ENCODE measurements at places on chromosomes 7 and 10.

DNA sequence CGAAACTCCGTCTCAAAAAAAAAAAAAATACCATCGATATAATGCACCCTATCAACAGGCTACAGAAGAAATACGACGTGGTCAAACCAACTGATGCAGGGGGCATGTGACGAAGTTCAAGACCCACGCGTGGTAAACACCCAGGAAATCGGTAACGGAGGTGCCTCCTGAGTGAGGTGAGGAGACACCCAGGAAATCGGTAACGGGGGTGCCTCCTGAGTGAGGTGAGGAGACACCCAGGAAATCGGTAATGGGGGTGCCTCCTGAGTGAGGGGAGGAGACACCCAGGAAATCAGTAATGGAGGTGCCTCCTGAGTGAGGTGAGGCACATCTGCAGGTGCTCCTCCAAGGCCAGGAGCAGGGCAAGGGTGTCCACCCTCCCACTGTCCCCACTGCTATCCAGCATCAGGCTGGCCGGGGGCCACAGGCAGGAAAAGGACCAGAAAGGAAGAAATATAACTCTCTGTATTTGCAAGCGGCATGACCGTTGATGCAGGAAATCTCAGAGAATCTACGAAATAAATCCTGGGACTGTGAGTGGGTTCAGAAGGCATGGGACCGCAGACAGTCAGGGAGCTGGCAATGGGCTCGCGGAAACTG, 10.7 kb upstream of the GPR146 start:
- no peak for DNase-seq

DNA sequence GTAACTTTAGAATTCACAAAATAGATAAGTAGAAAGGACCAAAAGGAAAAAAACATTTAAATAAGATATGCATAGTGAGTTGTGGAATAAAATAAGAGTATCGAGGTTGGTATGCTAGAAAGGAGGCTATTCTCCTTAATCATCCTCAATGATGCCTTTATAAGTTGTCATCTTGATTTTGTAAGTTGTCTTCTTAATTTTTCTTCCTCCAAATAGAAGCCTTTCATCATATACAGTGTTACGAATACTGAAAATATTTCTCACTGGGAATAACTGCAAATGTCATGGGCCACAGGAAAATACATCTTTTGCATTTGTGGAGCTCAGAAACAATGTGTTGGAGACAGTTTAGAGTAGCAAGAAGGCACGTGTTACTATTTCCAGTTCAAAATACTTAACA, 31.5 kb upstream of the PRTFDC1 start:
- no peak for DNase-seq

GRCh38 chr7:143504215-143504936, 26.7 kb downstream of the TAS2R41 start:
- DNase-seq: no peak

DNA sequence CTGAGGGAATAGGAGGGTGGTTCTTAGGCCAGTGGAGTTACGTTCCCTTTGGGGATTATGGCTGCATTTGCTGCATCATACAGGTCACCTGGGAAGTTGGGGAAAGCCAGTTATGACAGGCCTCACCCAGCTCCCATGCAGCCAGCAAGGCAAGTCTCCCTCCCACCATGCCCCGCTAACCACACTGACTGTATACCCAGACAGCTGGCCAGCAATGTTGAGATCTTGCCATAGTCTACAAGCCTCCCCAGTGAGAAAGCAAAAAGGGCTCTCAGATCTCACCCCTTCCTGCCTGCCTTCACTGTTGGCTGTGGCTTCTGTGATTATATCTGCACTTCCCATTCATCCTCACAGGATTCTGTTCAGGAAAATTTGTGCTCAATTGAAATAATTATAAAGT, 133.3 kb upstream of the HGF start:
- no peak for DNase-seq

GRCh38 chr7:20441991-20442441, 111.3 kb downstream of the ITGB8 start:
- DNase-seq: no peak

DNA sequence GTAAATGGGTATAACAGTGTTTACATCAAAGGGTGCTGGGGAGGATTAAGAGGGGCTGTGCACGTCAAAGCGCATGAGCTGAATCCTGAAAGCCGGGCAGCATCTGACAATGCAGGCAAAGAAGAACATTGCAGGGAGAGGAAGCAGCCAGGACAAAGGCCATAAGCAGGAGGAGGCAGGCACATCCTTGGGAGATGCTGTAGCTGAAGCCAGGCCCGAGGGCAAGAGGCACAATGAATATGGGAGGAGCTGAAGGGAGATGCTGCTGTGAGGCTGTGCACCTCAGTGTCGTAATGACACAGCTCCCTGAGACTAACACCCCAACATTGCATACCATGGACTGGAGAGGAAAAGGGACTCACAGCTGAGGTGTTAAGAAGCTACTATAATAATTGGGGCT, 129.2 kb downstream of the BTAF1 start:
- no peak for DNase-seq

- no peak for DNase-seq
Measured at GRCh38 chr10:71075086-71075758, 137.1 kb upstream of the UNC5B start.

GRCh38 chr7:106870983-106871410, 5.9 kb downstream of the PIK3CG start:
- no peak for DNase-seq

GRCh38 chr10:71933651-71934050, 30.5 kb upstream of the CHST3 start:
- no peak for DNase-seq

DNA sequence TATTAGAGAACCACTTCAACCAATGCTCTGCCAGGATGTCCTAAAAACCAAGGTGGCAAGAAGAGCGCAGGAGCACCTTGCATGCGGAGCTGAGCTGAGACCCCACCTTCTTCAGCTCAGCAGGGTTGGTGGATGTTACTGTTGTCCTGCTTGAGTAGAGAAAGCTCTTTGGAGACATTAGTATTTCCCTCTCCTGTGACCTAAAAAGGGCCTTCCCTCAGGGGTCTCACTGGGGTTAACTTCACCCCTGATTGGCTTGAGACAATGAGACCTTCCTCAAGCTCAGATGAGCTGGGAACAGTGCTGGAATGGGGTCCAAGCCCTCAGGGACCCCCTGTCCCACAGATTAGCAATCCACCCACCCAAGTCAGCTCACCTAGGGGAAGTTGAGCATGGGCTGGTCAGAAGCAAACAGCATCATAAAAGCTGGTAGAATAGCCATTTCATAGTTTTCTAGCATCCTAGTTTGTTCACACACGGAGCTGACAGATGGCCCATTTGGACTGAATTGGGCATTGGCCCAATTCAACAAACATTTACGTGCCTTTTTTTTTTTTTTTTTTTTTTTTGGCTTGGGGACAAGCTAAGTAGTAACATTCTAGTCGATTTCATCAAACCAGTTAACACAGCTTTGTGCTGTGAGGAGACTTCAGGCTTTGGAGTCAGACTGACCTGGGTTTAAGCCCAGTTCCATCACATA, 100.6 kb upstream of the HABP2 start:
- DNase-seq: no peak

- DNase-seq: no peak
Measured at GRCh38 chr10:89115876-89116627, 91.1 kb downstream of the CH25H start.

- DNase-seq: no peak
Measured at GRCh38 chr10:18406136-18406535, 245.3 kb downstream of the NSUN6 start.

DNA sequence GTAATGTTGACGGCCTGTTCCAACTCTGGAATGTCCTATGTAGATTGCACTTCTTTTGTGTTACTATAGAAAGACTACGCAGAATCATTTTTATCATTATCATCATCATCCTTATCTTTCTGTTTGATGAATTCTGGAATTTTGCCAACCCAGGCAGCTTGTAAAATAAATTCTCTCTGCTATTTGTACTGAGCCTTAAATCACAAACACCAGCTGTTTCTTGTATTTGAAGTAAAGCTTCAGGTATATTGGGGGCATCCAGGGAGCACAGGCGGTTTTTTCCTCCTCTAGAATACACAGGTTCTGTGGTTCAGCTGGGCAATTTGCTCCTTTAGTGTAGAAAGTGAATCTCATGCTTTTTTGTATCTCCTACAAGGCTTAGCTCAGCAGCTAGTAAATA, 14.9 kb upstream of the CPA5 start:
- DNase-seq: no peak

GRCh38 chr7:98713165-98713810, 96.2 kb downstream of the NPTX2 start:
- DNase-seq: no peak

GRCh38 chr10:131015271-131015670, 296.2 kb downstream of the TCERG1L start:
- DNase-seq: no peak

- DNase-seq: no peak
Measured at GRCh38 chr7:111108000-111108399, 17.1 kb downstream of the LRRN3 start.

DNA sequence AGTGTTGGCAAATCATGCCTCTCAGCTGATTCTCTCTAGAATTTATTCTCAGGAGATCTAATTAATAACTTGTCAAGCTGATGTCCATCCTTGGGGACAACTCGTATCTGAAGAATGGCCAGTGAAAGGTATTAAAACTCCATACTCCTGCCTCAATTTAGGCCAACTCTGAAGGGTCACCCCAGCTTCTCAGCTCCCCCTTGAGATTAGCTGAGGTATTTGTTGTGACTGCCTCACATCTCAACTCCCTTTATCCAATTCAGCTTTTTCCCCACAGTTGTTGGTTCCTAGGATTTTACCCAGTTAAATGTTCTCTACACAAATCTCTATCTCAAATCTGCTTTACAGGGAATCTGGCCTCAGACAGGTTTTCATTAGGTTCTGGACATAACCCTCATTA, 182.4 kb downstream of the MALRD1 start:
- no peak for DNase-seq

- no peak for DNase-seq
Measured at GRCh38 chr10:106612381-106612780, 552.1 kb downstream of the SORCS1 start.

- no peak for DNase-seq
Measured at GRCh38 chr10:83921984-83922860, 217.1 kb upstream of the GHITM start.

DNA sequence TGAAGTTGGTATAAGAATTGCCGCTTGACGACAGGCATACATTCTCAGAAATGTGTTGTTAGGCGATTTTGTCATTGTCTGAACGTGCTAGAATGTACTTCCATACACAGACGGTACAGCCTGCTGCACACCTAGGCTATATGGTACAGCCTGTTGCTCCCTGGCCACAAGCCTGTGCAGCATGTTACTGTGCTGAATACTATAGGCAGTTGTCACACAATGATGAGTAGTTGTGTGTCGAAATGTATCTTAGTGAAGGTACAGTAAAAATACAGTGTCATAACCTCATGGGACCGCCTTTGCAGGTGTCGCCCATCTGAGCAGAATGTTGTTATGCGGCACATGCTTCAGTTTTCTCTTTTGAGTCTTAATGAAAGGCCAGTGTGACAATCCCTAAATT, 66.5 kb downstream of the SHH start:
- no peak for DNase-seq

GRCh38 chr7:91280185-91280584, 16.0 kb downstream of the FZD1 start:
- DNase-seq: no peak

DNA sequence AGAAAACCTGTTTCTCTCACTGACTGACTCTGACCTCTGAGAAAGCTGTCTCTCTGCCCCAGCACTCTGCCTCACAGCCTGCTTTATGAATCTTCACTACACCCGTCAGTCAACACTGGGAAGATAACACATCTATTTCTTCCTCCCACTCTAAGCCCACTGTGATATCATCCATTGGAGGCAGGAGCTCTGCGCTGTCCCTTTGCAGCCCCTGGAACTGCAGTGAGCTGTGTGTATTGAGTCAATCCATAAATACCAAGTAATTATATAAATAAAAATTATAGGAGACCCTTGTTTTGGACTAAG, 17.2 kb upstream of the FXYD4 start:
- no peak for DNase-seq

DNA sequence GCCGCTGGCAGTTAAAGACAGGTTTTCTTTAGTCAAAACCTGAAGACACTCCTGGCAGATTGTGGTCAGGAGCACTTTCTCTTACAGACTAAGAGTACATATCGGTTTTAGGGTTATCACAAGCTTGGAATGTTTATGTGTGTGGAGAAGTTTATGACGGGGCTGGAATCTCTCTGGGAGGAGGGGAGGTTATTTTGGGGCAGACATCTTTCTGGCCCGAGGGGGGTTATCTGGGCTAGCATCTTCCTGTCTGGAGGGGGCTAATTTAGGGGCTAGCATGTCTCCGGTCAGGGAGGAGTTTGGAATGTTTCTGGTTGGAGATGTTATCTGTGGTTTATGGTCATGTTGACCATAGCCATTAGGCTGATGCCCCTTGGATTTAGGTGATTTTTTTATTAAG, 141.2 kb upstream of the KIF5B start:
- DNase-seq: no peak

GRCh38 chr7:1951159-1951536, 281.1 kb downstream of the ELFN1 start:
- DNase-seq: no peak

DNA sequence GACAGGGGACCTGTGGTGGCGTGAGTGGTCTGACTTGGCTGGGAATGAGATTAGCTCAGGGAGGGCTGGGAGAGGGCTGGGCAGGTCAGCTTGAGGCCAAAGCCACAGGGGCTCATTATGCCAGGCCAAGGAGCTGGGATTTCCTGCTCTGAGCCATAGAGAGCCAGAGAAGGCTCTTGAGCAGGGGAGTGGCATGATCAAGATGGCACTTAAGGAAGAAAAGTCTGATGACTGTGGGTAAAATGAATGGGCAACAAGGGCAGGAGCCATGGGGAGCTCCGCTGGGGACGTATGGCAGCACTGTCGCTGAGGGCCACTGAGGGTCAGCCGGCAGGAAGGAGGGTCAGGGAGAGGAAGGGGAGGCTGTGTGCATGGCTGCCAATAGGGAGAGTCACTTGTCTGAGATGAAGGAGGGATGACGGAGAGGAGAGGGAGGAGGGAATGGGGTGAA, 5.8 kb downstream of the ANTXRL start:
- DNase-seq: no peak

- peak; percentile 67 for DNase-seq
Measured at GRCh38 chr7:10973061-10973941, at the start of gene PHF14. Gene PHF14, plus strand, starts transcription at chr7:10973872. Its CDS starts 452 bp downstream, at chr7:10974324.

GRCh38 chr7:64868499-64868898, 34.6 kb upstream of the ZNF273 start:
- no peak for DNase-seq

GRCh38 chr10:1003884-1004670, 15.8 kb downstream of the GTPBP4 start:
- DNase-seq: no peak

- DNase-seq: no peak
Measured at GRCh38 chr10:79319115-79319771, 28.0 kb upstream of the PPIF start.
